ENCODE measurements at places on chromosomes 5 and 9.

DNA sequence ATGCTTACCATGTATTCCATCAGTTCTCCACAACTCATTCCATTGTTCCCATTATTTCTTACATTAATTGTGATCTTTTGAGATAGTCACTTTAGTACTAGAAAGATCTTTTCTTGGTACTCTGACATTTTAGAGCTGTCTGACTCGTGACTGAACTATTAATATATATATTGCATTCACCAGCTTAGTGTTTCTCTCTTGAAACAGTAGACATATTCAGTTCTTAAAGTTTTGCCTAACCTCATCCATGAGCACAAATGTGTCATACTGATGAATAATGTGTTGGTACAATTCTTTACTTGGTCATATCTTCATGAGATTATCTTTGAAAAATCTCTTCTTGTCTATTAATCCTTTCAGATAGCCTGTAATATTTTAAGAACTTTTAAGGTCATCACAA, 74.3 kb downstream of the NLN start:
- no peak for DNase-seq

- no peak for DNase-seq
Measured at GRCh38 chr5:135318037-135318436, 81.0 kb downstream of the MACROH2A1 start.

DNA sequence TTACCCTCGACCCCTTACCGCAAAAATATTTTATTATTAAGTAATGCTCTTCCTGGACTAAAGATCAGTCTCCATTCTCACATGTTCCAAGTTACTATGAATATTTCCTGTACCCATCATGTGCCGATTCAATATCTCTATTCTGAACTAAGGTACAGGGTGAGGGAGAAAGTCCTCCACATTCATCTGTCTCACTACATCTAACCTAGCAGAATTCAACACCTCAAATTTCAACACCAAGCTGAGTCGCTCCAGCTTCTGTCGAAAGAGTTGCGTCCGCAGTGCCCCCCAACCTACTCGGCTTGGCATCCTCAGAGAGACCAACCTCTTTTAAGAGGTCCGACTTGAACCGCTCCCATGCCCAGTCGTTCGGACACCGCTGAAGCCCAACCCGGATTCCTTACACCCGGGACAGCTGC, 1.0 kb downstream of the CERT1 start:
- DNase-seq: no peak

- DNase-seq: no peak
Measured at GRCh38 chr9:20343325-20343724, 279.0 kb downstream of the MLLT3 start.

DNA sequence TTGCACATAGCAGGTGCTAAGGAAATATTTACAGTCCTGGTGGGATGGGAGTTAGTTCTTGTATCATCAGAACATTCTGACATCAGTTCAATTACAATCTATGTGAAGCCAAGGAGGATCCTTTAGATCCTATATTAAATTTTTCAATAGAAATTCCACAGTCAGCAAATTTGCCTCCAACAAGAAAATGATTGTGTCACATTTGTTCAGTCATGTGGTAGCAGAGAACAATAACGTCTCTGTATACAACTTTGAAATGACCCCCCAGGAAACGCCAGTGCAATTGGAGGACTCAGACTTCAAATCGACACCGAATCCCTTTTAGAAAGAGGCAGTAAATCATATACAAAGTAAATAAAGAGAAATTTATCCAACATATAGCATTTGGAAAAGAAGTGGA, 392.1 kb downstream of the DTWD2 start:
- no peak for DNase-seq

GRCh38 chr5:167361795-167362194, 929.6 kb upstream of the WWC1 start:
- DNase-seq: no peak

DNA sequence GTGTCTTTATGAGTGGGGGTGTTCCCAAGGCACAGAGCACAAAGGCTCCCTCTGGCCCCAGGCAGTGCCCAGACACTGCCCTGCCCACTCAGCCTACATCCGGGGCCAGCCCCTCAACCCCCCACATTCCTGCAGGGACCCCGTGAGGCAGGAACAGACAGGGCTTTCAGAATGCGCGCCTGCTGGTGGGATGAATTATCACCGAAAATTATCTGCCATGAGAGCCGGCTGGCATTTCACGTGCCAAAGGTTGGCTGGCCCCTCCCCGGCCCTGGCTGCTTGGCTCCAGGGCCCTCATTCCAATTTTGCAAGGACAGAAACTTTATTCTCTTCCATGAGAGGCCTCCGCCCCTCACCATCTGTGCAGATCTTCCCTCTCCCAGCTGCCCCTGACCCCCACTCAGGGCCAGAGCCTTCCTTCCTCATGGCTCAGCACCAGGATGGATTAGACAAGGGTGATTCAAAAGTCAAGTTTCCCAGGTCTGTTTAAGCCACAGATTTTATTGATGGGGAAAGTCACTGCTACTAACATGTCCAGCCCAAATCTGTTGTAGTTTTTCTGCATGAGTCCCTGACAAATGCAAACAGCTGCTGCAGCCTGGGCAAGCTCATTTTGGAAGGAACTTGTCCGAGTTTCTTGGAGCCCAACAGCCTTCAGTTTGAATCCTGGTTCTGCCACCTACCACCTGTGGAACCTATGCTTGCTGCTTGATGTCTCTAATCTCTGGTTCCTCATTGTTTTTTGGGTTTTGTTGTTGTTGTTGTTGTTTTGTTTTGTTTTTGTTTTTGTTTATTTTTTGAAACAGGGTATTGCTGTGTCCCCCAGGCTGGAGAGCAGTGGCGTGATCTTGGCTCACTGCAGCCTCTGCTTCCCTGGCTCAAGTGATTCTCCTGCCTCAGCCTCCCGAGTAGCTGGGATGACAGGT, 32.3 kb upstream of the WDR38 start:
- DNase-seq: no peak

DNA sequence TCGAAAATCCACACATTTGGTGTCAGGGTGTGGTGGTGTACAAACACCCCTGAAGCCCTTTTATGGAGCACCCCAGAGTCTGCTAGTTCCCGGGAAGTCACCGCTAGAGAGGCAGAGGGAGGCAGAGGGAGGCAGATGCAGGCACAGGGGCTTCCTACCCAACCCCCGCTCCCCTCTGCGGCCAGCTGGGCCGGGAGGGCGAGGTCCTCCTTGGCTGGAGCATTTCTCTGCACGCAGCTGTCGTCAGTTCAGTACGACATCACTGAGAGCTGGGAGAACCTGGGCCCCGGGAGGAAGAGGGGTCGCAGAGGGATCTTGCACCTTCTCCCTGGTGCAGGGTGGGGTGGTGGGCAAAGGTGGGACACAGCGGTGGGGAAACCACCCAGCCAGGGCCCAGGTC, 15.8 kb upstream of the UBAC1 start:
- DNase-seq: no peak

DNA sequence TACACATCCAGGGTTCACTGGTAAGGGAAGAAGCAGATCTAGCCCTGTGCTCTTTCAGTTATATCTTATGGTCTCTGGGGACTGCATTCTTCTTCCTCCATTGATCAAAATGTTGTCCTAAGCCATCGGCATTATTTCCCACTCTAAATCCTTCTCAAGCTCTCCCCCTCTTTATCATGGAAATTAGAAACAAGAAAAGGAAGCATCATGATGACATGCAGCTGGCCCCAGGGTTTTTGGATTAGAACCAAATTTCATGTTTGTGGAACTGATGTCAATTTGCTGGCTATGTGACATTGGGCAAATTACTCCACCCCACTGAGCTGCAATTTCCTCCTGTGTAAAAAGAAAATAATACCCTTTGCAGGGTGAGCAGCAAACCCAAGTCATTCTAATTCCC, 39.5 kb downstream of the MFAP3 start:
- DNase-seq: no peak

- no peak for DNase-seq
Measured at GRCh38 chr5:130981663-130982062, 183.4 kb downstream of the HINT1 start.

GRCh38 chr5:30894811-30895210, 298.7 kb upstream of the CDH6 start:
- DNase-seq: no peak

Data from cortex of kidney (tissue), 1 donor.